Smooth muscle cell of bladder (primary cell): ENCODE measurements at places on chromosomes 11 and 22. TPM values are rescaled to one million over a fixed set of nuclear protein-coding genes. Genes with fewer than 3 reads are reported as not detected.

Gene BTG4
- total RNA-seq: not detected in 2 replicates

Gene MYBPC3
- not detected in 2 replicates for total RNA-seq

Gene OR56A1
- total RNA-seq: not detected in 2 replicates

Gene TEX54
- not detected in 2 replicates for total RNA-seq
